Activated CD8-positive, alpha-beta memory T cell treated with anti-CD3 and anti-CD28 coated beads, Interleukin-2, amount 10 ng/mL, durations not matched to agents 7 days and 5 days (primary cell): ENCODE measurements at places on chromosomes 5 and 9. TPM values are rescaled to one million over a fixed set of nuclear protein-coding genes. Genes with fewer than 3 reads are reported as not detected.

DNA sequence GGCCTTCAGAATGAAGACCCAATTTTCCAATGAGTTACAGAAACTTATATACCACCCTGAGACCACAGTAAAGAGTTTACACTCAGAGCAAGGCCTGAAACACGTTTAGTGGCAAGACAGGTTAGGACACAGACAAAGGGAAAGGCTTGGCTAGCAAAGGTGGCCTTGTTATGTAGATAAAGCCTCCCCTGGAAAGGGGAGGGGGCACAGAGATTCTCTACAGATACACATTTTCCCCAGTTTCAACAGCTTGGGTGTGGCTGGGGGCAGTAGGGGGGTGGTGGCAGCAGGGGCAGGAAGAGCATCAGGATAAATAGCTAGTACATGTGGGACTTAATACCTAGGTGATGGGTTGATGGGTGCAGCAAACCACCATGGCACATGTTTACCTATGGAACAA is 51.9 kb upstream of the PPP1R2B start:
- no peaks in the 10 kb centered on the region for H3K36me3 ChIP-seq
- H3K4me3 ChIP-seq, result no peak overlapping the region
- peaks cover 45% of the 10 kb centered on the region for H3K27me3 ChIP-seq
- no peak for DNase-seq
- H3K27ac ChIP-seq, result no peak overlapping the region

DNA sequence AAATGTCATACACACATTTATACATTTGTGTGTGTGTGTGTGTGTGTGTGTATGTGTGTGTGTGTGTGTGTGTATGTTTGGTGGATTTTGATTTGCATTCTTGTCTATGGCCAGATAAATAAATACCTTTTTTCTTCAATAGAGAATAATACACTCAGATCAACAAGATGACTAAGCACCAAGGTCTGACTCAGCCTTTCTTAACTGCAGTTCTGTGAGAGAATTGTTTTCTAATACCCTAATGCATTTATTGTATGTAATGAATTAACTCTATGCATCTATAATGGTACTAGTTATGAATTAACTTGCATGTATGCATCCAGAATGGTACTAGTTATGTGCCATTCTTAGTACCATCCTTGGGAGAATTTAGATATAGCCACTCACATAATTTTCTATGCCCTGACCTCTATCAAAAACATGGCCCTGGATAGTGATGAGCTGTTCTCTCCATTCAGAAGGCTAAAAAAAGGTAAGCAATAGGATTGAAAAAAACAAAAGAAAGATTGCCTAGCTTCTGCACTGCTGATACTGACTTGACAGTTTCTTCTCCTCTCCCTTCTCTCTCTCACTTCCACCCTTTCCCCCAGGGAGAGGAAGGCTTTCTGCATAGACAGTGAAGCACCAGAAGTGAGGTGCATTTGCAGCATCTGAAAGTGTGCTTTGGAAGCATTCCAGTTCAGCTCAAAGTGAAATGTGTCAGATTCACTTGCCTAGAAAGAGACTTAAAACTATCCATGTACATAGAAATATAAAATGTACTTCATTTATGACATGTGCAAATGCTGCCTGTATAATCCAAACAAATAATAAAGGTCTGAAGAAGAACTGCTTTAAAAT is 55.1 kb upstream of the CCDC112 start:
- H3K36me3 ChIP-seq, result no peaks in the 10 kb centered on the region
- peaks cover 35% of the 10 kb centered on the region for H3K27me3 ChIP-seq
- H3K27ac ChIP-seq, result no peak overlapping the region
- H3K4me1 ChIP-seq, result peaks cover 1% of the 10 kb centered on the region
- no peak overlapping the region for H3K4me3 ChIP-seq

DNA sequence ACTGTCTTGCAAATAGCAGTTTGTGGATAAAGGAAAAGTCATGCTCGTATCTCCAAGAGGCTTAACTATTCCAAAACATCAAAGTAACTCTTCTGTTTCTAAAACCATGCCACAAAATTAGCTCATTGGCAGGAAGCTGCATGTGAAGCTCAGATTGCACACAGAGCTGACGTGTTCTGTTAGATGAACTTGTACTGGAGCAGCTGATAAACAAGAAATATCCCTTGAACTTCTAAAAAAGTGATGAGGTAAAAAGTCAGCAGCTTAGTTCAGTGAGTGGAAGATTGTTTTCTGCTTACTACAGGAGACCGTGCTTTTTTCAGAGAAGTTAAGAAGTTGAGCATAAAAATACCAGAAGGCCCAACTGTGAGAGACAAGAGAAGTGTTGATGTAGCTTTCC is 113.2 kb downstream of the SLC12A2 start:
- H3K27me3 ChIP-seq, result peaks cover 3% of the 10 kb centered on the region
- H3K27ac ChIP-seq, result no peak overlapping the region
- no peak for DNase-seq
- H3K36me3 ChIP-seq, result peaks cover 12% of the 10 kb centered on the region
- no peak overlapping the region for H3K4me3 ChIP-seq

GRCh38 chr5:172768573-172769341 is 2.2 kb downstream of the DUSP1 start:
- peaks cover 47% of the 10 kb centered on the region for H3K4me1 ChIP-seq
- no peak for DNase-seq
- peak overlapping the region; percentile 82 for H3K4me3 ChIP-seq
- no peak overlapping the region for H3K27ac ChIP-seq
- H3K36me3 ChIP-seq, result peaks cover 13% of the 10 kb centered on the region
- no peaks in the 10 kb centered on the region for H3K27me3 ChIP-seq

DNA sequence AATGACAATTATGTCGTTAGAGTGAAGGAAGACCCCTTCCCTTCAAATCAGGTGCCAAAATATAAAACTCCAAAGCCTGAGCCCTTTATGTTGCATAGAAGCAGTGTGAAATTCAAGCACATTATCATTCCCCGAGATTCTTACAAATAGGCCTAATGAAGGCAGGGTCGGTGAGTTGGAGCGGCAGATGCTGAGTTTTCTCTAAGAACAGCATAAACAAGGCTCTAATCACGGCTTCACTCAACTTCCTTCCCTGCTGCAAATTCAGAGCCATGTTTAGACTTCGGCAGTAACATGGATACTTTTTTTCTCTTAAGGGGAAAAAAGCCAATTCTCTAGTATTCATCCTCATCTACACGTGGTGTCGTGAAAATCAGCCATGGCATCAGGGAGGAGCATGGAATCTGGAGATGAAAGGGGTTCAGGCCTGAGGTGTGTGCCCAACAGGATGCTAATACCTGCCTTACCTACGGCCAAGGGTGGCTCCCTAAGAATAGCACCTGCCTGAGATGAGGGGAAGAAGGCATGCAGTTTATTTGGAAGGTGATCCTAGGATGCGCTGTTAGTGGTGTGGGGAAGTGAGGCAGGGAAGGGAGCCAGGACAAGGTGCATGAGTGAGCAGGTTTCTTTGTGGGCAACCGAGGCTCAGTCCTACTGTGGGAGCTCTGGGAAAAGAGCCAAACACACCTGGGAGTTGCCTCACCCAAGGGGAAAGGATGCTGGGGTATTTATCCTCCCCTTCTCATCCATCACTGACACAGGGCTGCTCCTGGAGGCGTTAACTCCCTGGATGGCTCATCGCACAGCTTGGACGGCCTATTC is 146.8 kb upstream of the TBC1D2 start:
- DNase-seq, result no peak
- no peaks in the 10 kb centered on the region for H3K36me3 ChIP-seq
- no peak overlapping the region for H3K27ac ChIP-seq
- no peaks in the 10 kb centered on the region for H3K4me1 ChIP-seq
- no peak overlapping the region for H3K4me3 ChIP-seq

GRCh38 chr9:130837002-130837511 is 2.0 kb downstream of the ABL1 start:
- H3K27ac ChIP-seq, result no peak overlapping the region
- H3K4me3 ChIP-seq, result peak overlapping the region; percentile 44
- peaks cover 3% of the 10 kb centered on the region for H3K36me3 ChIP-seq
- DNase-seq, result no peak
- peaks cover 7% of the 10 kb centered on the region for H3K27me3 ChIP-seq
- peaks cover 18% of the 10 kb centered on the region for H3K4me1 ChIP-seq

GRCh38 chr5:147675168-147675567 is 107.4 kb downstream of the JAKMIP2 start:
- no peaks in the 10 kb centered on the region for H3K27me3 ChIP-seq
- H3K4me1 ChIP-seq, result no peaks in the 10 kb centered on the region
- H3K27ac ChIP-seq, result no peak overlapping the region
- DNase-seq, result no peak

DNA sequence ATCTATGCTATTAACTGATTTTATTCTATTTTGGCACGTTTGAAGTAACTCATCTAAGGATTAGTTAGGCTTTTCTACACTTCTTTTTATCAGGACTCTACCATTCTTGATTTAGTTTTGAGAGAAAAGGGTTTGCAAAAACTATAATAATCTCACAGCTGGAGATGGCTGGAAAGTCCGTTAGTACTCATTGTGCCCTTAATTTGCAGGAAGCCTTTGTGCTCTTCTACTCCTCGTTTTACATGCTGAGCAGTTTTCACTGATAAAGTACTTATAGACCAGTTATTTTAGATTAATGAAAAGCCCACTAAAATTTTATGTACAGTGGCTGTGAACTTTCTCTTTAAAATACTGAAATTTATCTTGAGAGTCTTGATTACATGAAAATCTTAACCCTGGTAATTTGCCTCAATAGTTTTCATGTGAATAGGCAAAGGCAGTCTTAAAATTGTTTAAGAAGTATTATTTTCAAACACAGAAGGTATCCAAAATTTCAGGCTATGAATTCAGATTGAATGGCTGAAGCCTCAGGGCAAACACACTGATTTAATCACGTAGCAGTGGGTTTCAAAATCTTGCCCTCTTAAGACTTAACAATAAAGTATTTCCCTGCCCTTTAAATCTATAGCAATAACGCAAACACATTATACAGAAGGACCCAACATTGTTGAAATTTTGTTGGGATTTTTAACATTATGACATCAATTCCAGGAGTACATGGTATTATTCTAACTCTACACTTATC is 18.6 kb downstream of the MLLT3 start:
- peaks cover 24% of the 10 kb centered on the region for H3K36me3 ChIP-seq
- H3K4me1 ChIP-seq, result peaks cover 38% of the 10 kb centered on the region
- H3K27me3 ChIP-seq, result no peaks in the 10 kb centered on the region
- H3K4me3 ChIP-seq, result no peak overlapping the region
- no peak for DNase-seq
- no peak overlapping the region for H3K27ac ChIP-seq

DNA sequence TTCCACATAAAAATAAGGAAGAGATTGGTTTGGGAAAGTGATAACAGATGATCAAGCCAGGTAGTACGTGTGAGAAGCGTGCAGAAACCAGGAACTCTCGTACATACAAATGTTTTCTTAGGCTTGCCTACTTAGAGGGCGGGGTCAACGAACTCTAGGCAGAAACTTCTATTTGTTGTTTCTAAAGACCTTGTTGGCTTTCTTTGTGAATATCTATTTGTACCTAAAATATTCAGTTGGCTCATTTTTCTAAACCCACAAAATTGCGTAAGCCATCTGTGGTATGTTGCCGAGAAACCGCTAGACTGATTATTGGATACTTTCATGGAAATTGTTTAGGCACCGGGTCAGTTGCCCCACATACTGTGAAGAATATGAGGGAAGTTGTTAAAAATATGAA is 458.5 kb downstream of the MAT2B start:
- no peaks in the 10 kb centered on the region for H3K36me3 ChIP-seq
- H3K27ac ChIP-seq, result no peak overlapping the region
- H3K27me3 ChIP-seq, result no peaks in the 10 kb centered on the region
- DNase-seq, result no peak
- no peaks in the 10 kb centered on the region for H3K4me1 ChIP-seq

DNA sequence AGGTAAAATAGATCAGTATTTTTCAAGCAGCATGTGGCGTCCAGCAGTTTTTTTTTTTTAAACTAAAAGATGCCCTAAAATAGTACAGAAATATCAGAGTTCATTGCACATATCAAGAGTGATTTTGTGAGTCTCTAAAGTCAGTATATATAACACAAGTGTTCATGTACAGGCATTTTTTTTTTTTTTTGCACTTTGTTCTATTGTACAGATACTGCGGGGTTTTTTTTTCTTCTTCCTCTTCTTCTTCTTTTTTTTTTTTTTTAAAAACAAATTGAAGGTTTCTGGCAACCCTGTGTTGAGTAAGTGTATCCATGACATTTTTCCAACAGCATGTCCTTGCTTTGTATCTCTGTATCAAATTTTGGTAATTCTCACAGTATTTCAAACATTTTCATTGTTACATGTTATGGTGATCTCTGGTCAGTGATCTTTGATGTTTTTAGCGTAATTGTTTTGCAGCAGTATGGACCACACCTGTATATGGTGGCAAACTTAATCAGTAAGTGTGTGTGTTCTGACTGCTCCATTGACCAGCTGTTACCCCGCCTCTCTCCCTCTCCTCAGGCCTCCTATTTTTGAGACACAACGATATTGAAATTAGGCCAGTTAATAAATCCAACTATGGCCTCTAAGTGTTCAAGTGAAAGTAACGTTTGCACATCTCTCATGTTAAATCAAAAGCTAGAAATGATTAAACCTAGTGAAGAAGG is 76.8 kb downstream of the TRIO start:
- no peak for DNase-seq
- no peak overlapping the region for H3K4me3 ChIP-seq
- H3K27ac ChIP-seq, result no peak overlapping the region
- peaks cover 10% of the 10 kb centered on the region for H3K4me1 ChIP-seq

DNA sequence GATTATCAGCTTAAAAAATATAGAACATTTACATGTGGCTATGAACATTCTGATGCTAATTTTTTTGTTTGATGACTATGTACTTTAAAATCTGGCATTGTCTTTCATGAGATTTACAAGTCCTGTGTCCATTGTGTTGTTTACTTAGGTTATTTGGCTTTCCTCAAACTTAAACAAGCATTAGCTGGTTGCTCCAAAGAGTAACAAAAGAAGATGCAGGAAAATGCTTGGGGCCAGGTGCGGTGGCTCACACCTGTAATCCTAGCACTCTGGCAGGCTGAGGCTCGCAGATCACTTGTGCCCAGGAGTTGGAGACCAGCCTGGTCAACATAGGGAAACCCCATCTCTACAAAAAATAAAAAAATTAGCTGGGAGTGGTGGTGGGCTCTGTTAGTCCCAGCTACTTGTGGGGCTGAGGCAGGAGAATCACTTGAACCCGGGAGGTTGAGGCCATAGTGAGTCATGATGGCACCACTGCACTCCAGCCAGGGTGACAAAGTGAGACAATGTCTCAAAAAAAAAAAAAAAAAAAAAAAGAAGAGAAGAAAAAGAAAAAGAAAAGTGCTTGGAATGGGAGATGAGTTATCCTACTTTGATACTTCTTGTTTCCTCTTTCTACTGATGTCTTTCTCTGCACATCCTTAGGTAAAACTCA is 39.7 kb downstream of the PAM start:
- peaks cover 8% of the 10 kb centered on the region for H3K4me1 ChIP-seq
- H3K27me3 ChIP-seq, result no peaks in the 10 kb centered on the region
- DNase-seq, result no peak
- H3K27ac ChIP-seq, result no peak overlapping the region

DNA sequence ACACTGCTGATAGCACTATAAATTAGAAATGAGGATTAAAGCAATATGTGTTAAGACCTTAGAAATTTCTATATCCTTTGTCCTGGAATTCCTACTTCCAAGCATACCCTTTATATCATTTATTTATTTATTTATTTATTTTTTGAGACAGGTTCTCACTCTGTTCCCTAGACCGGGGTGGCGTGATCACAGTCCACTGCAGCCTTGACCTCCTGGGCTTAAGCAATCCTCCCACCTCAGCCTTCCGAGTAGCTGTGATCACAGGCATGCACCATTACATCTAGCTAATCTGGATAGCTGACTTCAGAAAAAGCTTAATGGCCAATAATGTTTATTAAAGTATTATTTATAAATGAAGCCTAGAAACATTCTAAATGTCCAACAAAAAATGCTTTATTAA is 27.3 kb downstream of the ACO1 start:
- H3K4me3 ChIP-seq, result no peak overlapping the region
- H3K27ac ChIP-seq, result no peak overlapping the region
- no peaks in the 10 kb centered on the region for H3K4me1 ChIP-seq
- peaks cover 14% of the 10 kb centered on the region for H3K36me3 ChIP-seq

The FGF1 gene
- total RNA-seq, result not detected

The MAT2B gene
- 74.1 TPM for total RNA-seq

The PCDHAC2 gene
- total RNA-seq, result not detected

The ARID3C gene
- total RNA-seq, result 0.26 TPM
